ENCODE measurements at places on chromosomes 1 and 21. TPM values are rescaled to one million over a fixed set of nuclear protein-coding genes. Genes with fewer than 3 reads are reported as not detected.

Gene KCNK2
- polyA plus RNA-seq = 1.5 TPM

Gene ADCY10
- polyA plus RNA-seq = 0.37 TPM

Gene DFFB
- 7.8 TPM for polyA plus RNA-seq

Gene ELAPOR1
- polyA plus RNA-seq = 1.9 TPM

Gene NFIA
- polyA plus RNA-seq = 17.3 TPM

Gene ATXN7L2
- polyA plus RNA-seq = 13.2 TPM

Gene RNASEL
- polyA plus RNA-seq = 14.2 TPM

Gene CELF3
- polyA plus RNA-seq = 0.46 TPM

Gene IRF6
- 15.8 TPM for polyA plus RNA-seq

Gene IGFN1
- 0.79 TPM for polyA plus RNA-seq

Gene GGPS1
- polyA plus RNA-seq = 65.2 TPM

Gene FABP3
- polyA plus RNA-seq = 84.6 TPM

Gene RBM34
- 69.7 TPM for polyA plus RNA-seq

Gene LCE3B
- not detected for polyA plus RNA-seq

Gene SPRR2F
- polyA plus RNA-seq = not detected

Gene PLA2G2F
- polyA plus RNA-seq = 0.17 TPM

Gene LRRC38
- polyA plus RNA-seq = 0.37 TPM

Gene SIM2
- polyA plus RNA-seq = 27.9 TPM

Gene WNT3A
- polyA plus RNA-seq = 0.16 TPM

Gene CA6
- 0.17 TPM for polyA plus RNA-seq

Gene CASZ1
- 15.7 TPM for polyA plus RNA-seq

Gene ALG14
- polyA plus RNA-seq = 13.7 TPM

Gene CCDC185
- polyA plus RNA-seq = not detected

Gene ADAMTS5
- 22.0 TPM for polyA plus RNA-seq

Gene CD247
- polyA plus RNA-seq = 0.72 TPM

Gene GPR61
- 0.45 TPM for polyA plus RNA-seq

Gene TRIM67
- 0.05 TPM for polyA plus RNA-seq

Gene ZNF683
- not detected for polyA plus RNA-seq

Gene SPRR3
- not detected for polyA plus RNA-seq

Gene ANXA9
- 18.9 TPM for polyA plus RNA-seq

Gene CNR2
- 0.08 TPM for polyA plus RNA-seq

Gene ARL8A
- polyA plus RNA-seq = 43.3 TPM

Gene TIE1
- polyA plus RNA-seq = 39.5 TPM

Gene INKA2
- polyA plus RNA-seq = 2.7 TPM

Gene KCNK1
- polyA plus RNA-seq = 5.9 TPM

Gene AMPD1
- 0.06 TPM for polyA plus RNA-seq

Gene TFAP2E
- 1.0 TPM for polyA plus RNA-seq

Gene CTSE
- polyA plus RNA-seq = 0.10 TPM

Gene ROR1
- polyA plus RNA-seq = 35.7 TPM

Gene DIO1
- 6.4 TPM for polyA plus RNA-seq

Gene DRAXIN
- 1.1 TPM for polyA plus RNA-seq

Gene PGLYRP3
- not detected for polyA plus RNA-seq

Gene TMEM269
- polyA plus RNA-seq = 0.86 TPM

Gene CYP4A11
- polyA plus RNA-seq = 38.8 TPM

Gene MFAP2
- polyA plus RNA-seq = 226 TPM

Gene APOBEC4
- not detected for polyA plus RNA-seq

Gene ANGPTL3
- polyA plus RNA-seq = 7.2 TPM

Gene TCEA3
- 49.2 TPM for polyA plus RNA-seq

Gene MYBPH
- 0.30 TPM for polyA plus RNA-seq
